ENCODE measurements at places on chromosomes 2 and 18. TPM values are rescaled to one million over a fixed set of nuclear protein-coding genes. Genes with fewer than 3 reads are reported as not detected.

HOXD12 gene
- not detected for total RNA-seq

DNA sequence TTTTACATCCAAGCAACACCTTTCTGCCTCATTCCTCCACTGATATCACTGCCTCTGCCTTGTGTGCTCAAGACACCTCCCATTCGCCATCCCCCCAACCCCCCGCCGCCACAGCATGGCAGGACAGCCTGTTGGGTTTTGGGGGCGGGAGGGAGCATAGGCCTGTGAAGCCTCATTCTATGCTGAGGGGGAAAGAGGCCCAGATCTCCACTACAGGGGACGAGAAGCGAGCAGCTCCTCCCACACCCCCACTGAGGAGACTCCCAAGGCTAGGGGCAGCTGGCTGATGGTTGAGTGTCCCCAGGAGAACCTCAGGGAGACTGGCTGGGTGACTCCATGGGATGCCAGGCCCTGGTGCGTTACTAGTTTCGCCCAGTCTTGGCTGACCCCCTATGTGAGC is 214.3 kb upstream of the SIX2 start:
- DNase-seq = no peak

DNA sequence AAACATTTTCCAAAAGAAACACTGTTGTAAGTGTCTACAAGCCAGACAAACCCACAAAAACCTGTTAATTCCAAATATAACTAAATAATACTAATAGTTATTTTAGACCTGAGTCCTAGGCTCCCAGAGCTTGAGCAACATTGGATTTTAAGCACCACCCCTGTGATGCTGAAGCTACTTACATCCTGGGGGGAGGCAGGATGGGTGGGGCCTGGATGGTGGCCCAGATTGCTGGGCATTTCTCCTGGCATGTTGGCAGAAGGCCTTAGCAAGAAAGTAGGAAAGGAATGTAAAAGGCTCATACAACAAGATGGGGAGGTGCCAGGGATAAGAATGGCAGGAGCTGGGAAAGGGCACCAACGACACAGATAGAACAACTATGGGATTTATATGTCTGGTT is 50.7 kb upstream of the OTX1 start:
- DNase-seq = no peak

GRCh38 chr18:32308493-32309120 is 118.8 kb downstream of the MEP1B start:
- DNase-seq = no peak

DNA sequence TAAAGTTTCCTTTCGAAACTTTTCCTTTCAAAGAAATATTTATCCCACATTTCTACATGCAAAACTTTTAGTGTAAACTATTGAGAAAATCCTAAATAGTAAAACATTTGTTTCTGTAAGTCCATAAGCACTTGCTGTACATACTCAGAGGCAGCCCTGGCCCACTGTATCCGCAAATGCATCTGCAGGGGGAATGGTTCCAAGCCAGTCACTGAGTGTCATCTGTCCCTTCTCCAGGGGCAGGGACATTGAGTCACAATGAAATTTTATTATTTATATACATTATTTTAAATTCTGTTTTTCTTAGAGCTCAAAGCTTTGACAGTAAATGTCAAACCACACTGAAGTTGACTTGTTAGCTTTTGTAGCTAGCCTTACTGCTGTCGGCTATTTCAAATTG is 367.2 kb downstream of the MTX2 start:
- no peak for DNase-seq

DNA sequence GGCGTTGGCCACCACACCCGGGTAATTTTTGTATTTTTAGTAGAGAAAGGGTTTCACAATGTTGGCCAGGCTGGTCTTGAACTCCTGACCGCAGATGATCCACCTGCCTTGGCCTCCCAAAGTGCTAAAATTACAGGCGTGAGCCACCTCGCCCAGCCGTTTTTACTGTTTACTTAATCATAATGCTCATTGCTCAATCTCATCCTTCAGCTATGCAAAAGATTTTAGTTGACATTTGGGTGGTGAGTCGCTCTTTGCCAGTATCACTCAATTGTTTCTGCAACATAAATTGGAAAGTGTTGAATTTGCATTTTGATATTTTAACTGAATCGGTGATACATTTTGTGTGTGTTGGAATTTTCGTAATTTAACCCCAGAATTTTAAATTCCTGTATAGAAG is 7.8 kb upstream of the ZNF532 start:
- no peak for DNase-seq

LRRTM1 gene
- total RNA-seq = 0.10 TPM

All from posterior vena cava (tissue), 2 donors.